Inflammatory macrophage treated with lipopolysaccharide for 4 hours (primary cell): ENCODE measurements at places on chromosomes 1 and 21.

- no peak for DNase-seq
Measured at GRCh38 chr21:45576838-45577737, 34.8 kb upstream of the SLC19A1 start.

GRCh38 chr1:59686574-59686973 is 128.2 kb upstream of the HOOK1 start:
- no peak for DNase-seq

- DNase-seq, result no peak
Measured at GRCh38 chr1:212459656-212460055, 26.9 kb downstream of the NENF start.

GRCh38 chr1:43612406-43612805 is 37.5 kb upstream of the KDM4A start:
- no peak for DNase-seq

DNA sequence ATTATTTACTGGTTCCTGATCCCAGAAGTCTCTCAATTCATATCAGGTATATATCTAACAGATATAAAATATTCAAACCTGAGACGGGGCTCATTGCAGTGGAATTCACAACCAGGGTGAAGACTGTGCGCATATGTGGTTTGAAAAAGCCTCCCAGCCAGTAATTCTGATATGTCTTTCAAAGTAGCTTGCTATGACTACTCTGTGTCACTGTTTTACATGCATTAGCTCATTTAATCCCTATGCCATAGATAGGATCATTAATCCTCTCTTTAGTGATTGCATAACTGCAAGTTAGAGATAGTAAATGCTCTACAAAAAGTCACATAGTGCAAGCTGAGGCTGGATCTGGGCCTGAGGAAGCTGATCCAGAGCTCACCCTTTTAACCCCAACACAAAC is 251.4 kb downstream of the FMN2 start:
- DNase-seq, result no peak

DNA sequence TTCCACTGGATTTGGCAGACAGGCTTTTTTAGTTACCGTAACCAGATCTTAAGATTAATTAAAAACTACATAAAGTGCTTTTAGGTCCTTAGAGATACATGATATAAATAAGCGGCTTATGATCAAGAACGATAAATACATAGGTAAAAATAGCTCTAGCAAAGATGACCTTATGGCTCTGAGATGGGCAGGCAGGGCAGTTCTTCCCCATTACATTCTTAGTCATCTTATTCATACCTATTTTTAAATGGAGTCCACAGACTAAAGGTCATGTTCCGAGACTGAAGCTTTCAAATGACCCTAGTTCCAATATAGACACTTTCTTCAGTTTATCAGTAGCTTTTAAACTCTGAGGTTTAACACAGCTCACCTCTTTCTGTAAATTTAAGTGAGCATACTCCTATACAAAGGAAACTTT is 4.3 kb downstream of the MCL1 start:
- DNase-seq, result no peak

DNA sequence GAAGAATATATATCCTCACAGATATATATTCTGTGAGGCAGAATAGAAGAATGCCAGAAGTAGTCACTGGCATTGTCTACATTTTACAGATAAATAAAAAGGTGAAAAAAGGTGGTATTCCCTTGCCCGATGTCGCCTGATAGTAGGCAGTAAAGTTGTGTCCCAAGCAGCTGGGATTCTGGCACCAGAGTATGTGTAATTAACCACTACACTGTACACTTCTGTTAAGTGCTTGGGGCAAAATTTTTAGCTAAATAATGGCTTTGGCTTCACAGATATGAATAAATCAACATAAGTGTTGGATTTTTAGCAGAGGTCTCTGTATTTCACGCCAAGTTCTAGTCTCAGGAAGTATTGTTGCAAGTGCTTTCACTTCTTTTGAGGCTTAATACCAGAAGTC is 13.3 kb upstream of the CASQ2 start:
- no peak for DNase-seq

GRCh38 chr1:33517596-33518250 is 45.3 kb downstream of the ZSCAN20 start:
- DNase-seq, result no peak

DNA sequence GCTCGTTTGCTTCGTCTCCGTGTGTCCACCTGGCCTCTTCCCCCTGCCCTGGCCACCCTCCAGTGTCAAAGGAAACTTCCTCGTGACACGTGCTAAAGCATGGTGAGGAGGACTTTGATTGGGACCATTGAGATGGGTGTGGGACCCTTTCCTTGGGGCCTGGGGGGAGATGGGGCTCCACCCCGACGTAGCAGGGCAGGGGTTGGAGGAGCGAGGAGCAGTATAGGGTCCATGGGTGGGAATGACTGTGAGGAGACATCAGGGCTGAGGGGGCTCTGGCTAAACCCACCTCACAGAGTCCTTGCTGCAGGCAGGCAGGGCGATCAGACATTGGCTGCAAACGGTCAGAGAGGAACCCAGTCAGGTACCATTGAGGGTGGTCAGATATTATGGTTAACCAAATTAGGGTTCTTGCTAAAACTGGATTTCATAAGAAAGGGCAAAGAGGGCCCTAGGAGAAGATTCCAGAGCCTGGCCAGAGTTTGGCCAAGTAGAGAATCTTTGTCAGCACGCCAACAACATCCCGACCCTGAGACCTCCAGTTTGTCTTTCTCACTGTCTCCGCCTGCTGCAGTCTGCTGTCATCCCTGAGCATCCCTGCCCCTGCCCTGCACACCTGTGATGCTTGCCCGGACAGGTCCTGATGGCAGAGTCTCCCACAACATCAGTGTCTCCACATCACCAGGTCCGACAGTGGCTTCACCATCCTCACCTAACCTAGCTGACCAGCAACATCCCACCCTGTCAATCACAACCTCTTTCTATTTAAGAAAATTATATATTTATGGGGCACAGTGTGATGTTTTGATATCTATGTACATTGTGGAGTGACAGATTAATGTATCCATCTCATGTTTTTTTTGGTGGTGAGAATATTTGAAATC is 8.0 kb downstream of the RNF187 start:
- DNase-seq, result no peak
